Endodermal cell (in vitro differentiated cells): ENCODE measurements at places on chromosomes 6 and 20.

- peak; percentile 79 for DNase-seq
- H3K36me3 ChIP-seq: peaks cover 6% of the 10 kb centered on the region
- H3K4me1 ChIP-seq: no peaks in the 10 kb centered on the region
- no peak overlapping the region for H3K27ac ChIP-seq
- no peaks in the 10 kb centered on the region for H3K27me3 ChIP-seq
Observed at GRCh38 chr6:136226027-136226673, 24.0 kb downstream of the MTFR2 start.

GRCh38 chr6:121491576-121491975 is 56.1 kb downstream of the GJA1 start:
- H3K27me3 ChIP-seq: no peaks in the 10 kb centered on the region
- no peak for DNase-seq
- H3K4me3 ChIP-seq: peak overlapping the region; percentile 32
- H3K27ac ChIP-seq: peak overlapping the region; percentile 57
- H3K36me3 ChIP-seq: no peaks in the 10 kb centered on the region

GRCh38 chr6:32416036-32416435 is 9.1 kb upstream of the BTNL2 start:
- H3K4me3 ChIP-seq: no peak overlapping the region
- peaks cover 27% of the 10 kb centered on the region for H3K27me3 ChIP-seq
- H3K27ac ChIP-seq: no peak overlapping the region
- H3K4me1 ChIP-seq: no peaks in the 10 kb centered on the region

- no peaks in the 10 kb centered on the region for H3K4me1 ChIP-seq
- DNase-seq: no peak
- no peaks in the 10 kb centered on the region for H3K27me3 ChIP-seq
- no peak overlapping the region for H3K4me3 ChIP-seq
- H3K36me3 ChIP-seq: no peaks in the 10 kb centered on the region
- no peak overlapping the region for H3K27ac ChIP-seq
Observed at GRCh38 chr6:12648171-12648570, 68.4 kb upstream of the PHACTR1 start.

- no peak overlapping the region for H3K27ac ChIP-seq
- no peak for DNase-seq
- peaks cover 16% of the 10 kb centered on the region for H3K27me3 ChIP-seq
- peaks cover 7% of the 10 kb centered on the region for H3K4me1 ChIP-seq
- peaks cover 21% of the 10 kb centered on the region for H3K36me3 ChIP-seq
Observed at GRCh38 chr20:57392512-57393271, 1.5 kb downstream of the RBM38 start.

GRCh38 chr6:168417191-168417590 is 23.8 kb upstream of the SMOC2 start:
- peak; percentile 78 for DNase-seq
- no peaks in the 10 kb centered on the region for H3K4me1 ChIP-seq
- no peaks in the 10 kb centered on the region for H3K27me3 ChIP-seq
- H3K4me3 ChIP-seq: no peak overlapping the region

GRCh38 chr6:73514746-73515110 is 6.1 kb downstream of the EEF1A1 start:
- H3K27me3 ChIP-seq: no peaks in the 10 kb centered on the region
- H3K4me3 ChIP-seq: no peak overlapping the region
- no peaks in the 10 kb centered on the region for H3K4me1 ChIP-seq

DNA sequence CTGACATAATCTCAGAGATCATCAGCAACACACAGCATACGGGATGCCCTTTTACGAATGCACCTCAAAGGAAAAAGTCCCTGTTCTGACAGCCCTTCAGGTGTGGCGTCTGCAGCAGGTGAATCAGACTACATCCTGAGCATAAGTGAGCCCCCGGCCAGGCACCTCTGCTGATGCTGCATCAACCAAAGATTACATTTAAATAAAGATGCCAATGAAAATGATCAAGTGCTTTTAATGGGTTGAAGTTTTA is 58.7 kb downstream of the INSM1 start:
- H3K36me3 ChIP-seq: no peaks in the 10 kb centered on the region
- H3K27ac ChIP-seq: no peak overlapping the region
- no peak overlapping the region for H3K4me3 ChIP-seq

DNA sequence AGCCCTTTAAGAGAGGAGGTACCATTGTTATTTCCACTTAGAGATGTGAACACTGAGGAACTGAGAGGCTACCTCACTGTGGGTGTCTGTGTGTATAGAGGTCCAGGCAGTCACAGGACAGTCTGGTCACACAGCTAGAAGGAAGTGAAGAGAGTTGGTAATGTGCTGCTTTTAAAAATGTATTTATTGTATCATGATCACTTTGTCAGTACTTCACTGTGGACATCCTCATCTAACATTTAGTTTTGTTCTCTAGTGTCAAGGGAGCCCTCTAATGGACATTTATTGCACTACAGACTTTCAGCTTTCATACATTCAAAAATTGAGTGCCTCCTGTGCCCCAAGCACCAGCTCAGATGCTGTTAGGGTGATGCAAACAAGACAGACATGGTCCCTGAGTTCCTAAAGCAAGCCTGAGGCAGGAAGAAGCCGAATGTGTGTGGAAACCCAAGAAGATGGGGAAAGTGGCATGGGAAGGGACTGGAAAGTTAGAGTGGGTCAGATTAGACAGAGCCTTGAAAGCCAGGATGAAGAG is 123.0 kb downstream of the SLC16A10 start:
- H3K4me3 ChIP-seq: no peak overlapping the region
- H3K36me3 ChIP-seq: no peaks in the 10 kb centered on the region
- no peak overlapping the region for H3K27ac ChIP-seq
- no peaks in the 10 kb centered on the region for H3K27me3 ChIP-seq
- peak; percentile 53 for DNase-seq
- H3K4me1 ChIP-seq: peaks cover under 1% of the 10 kb centered on the region

- DNase-seq: no peak
- H3K36me3 ChIP-seq: no peaks in the 10 kb centered on the region
- no peaks in the 10 kb centered on the region for H3K4me1 ChIP-seq
Observed at GRCh38 chr6:120451508-120451907, 882.8 kb downstream of the TBC1D32 start.

GRCh38 chr6:154529957-154530356 is 19.5 kb upstream of the CNKSR3 start:
- H3K4me1 ChIP-seq: no peaks in the 10 kb centered on the region
- H3K36me3 ChIP-seq: no peaks in the 10 kb centered on the region
- no peak for DNase-seq
- no peak overlapping the region for H3K27ac ChIP-seq
- no peak overlapping the region for H3K4me3 ChIP-seq

DNA sequence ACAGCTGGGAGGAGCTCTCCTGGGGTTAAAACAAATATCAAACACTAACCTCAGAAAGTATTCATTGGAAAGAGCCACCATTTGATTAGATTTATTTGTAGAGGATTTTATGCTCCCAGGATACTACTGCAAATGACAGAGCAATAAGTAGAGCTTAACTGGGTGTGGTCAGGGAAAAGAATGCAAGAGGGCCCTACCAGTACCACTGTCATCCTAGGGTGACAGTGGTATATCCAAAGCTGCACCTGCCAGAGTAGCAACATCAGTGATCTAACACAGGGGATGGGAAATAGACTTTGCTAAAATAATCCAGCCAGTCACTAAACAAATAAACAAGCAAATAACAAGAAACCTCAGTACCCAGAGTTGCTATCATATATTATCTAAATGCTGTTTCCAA is 29.7 kb downstream of the ERGIC3 start:
- no peaks in the 10 kb centered on the region for H3K4me1 ChIP-seq
- no peak overlapping the region for H3K27ac ChIP-seq
- H3K4me3 ChIP-seq: no peak overlapping the region

DNA sequence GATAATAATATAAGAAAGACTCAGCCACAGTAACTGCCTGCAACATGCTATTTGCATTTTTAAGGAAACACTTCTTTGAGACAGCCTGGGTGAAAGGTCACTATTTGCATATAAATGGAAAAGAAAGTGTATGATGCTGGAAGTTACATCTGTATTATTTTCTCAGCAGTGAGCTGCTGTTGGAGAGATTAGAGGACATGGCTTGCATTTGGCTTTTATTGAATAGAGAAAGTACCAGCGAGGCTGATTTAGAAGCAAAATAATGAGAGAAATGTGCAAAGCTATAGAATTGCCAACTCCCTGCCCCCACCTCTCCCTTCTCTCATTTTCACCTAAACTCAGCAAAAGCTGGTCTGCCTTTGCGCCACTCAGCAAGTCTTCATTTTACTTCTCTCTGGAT is 12.7 kb downstream of the MYT1 start:
- peaks cover 17% of the 10 kb centered on the region for H3K27me3 ChIP-seq
- H3K36me3 ChIP-seq: no peaks in the 10 kb centered on the region
- DNase-seq: no peak
- H3K27ac ChIP-seq: no peak overlapping the region
- H3K4me3 ChIP-seq: no peak overlapping the region

GRCh38 chr6:156348424-156348823 is 428.8 kb upstream of the ARID1B start:
- no peak overlapping the region for H3K4me3 ChIP-seq
- no peak for DNase-seq
- no peaks in the 10 kb centered on the region for H3K4me1 ChIP-seq
- no peaks in the 10 kb centered on the region for H3K27me3 ChIP-seq
- no peaks in the 10 kb centered on the region for H3K36me3 ChIP-seq

GRCh38 chr6:88734544-88734943 is 228.9 kb downstream of the RNGTT start:
- peaks cover 7% of the 10 kb centered on the region for H3K36me3 ChIP-seq
- H3K27ac ChIP-seq: no peak overlapping the region
- H3K27me3 ChIP-seq: no peaks in the 10 kb centered on the region
- H3K4me1 ChIP-seq: peaks cover 6% of the 10 kb centered on the region
- H3K4me3 ChIP-seq: no peak overlapping the region

GRCh38 chr20:56572172-56572571 is 39.1 kb downstream of the FAM209B start:
- H3K27ac ChIP-seq: no peak overlapping the region
- DNase-seq: no peak
- peaks cover 3% of the 10 kb centered on the region for H3K4me1 ChIP-seq
- no peaks in the 10 kb centered on the region for H3K27me3 ChIP-seq
- H3K4me3 ChIP-seq: no peak overlapping the region

DNA sequence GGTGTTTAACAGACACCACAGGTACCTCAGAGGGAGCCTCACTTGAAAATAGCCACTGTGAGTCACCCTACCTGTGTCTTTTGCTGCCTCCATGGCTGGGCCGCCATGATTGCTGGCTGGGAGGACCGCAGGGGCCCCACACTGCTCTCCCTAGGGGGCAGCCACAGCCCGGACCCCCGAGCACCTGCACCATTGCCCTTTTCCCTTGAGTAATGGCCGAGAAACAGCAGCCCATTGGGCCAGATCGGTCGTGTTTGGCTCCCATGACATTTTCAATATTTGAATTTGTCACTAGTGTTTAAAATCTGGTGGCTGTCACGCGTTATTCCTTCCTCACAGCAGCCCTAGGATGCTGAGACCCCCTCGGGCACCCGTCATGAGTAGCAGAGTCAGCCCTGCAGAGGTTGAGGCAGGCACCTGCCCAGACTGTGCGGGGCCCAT is 6.7 kb downstream of the ZBP1 start:
- H3K27ac ChIP-seq: no peak overlapping the region
- no peaks in the 10 kb centered on the region for H3K4me1 ChIP-seq
- H3K4me3 ChIP-seq: no peak overlapping the region
- no peaks in the 10 kb centered on the region for H3K27me3 ChIP-seq

DNA sequence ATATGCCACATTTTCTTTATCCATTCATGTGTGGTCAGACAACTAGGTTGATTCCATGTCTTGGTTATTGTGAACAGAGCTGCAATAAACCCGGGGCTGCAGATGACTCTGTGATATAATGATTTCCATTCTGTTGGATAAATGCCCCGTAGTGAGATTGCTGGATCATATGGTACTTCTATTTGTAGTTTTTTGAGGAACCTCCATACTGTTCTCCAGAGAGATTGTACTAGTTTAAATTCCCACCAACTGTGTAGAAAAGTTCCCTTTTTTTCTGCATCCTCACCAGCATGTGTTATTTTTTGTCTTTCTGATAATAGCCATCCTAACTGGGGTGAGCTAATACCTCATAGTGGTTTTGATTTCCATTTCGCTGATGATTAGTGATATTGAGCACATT is 62.2 kb upstream of the MAP3K4 start:
- H3K27ac ChIP-seq: no peak overlapping the region
- H3K36me3 ChIP-seq: peaks cover 66% of the 10 kb centered on the region
- H3K4me3 ChIP-seq: no peak overlapping the region
- no peak for DNase-seq
- no peaks in the 10 kb centered on the region for H3K4me1 ChIP-seq

- H3K27ac ChIP-seq: no peak overlapping the region
- H3K4me3 ChIP-seq: no peak overlapping the region
- H3K4me1 ChIP-seq: no peaks in the 10 kb centered on the region
- H3K36me3 ChIP-seq: no peaks in the 10 kb centered on the region
- no peak for DNase-seq
- no peaks in the 10 kb centered on the region for H3K27me3 ChIP-seq
Observed at GRCh38 chr6:132669690-132670291, 10.8 kb upstream of the TAAR1 start.

GRCh38 chr6:81854474-81854873 is 102.0 kb upstream of the TENT5A start:
- H3K36me3 ChIP-seq: no peaks in the 10 kb centered on the region
- H3K27ac ChIP-seq: no peak overlapping the region
- no peak for DNase-seq
- no peaks in the 10 kb centered on the region for H3K4me1 ChIP-seq
- no peaks in the 10 kb centered on the region for H3K27me3 ChIP-seq

DNA sequence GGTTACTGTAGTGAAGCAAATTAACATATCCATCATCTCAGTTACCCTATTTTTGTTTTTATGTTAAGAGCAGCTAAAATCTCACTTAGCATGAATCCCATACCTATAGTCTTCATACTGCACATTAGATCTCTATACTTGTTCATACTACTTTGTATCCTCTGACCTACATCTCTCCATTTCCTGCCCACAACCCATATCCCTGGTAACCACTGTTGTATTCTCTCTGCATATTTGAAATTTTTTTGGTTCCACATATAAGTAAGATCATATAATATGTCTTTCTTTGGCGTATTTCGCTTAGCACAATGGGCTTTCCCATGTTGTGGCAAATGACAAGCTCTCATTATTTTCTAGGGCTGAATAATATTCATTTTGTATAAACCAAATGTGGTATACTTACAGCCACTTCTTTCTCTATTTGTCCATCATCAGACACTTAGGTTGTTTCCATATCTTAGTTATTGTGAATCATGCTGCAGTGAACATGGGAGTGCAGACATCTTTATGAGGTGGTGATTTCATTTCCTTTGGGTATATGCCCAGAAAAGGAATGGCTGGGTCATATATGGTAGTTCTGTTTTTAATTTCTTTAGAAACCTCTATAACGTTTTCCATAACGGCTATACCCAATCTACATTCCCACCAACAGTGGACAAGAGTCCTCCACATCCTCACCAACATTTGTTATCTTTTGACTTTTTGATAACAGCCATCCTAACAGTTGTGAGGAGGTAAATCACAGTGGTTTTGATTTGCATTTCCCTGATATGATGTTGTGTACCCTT is 39.8 kb downstream of the BACH2 start:
- H3K27ac ChIP-seq: no peak overlapping the region
- no peak overlapping the region for H3K4me3 ChIP-seq
- no peak for DNase-seq
- H3K4me1 ChIP-seq: no peaks in the 10 kb centered on the region
- no peaks in the 10 kb centered on the region for H3K27me3 ChIP-seq

GRCh38 chr6:42448927-42449659 is 2.6 kb downstream of the TRERF1 start:
- peaks cover 8% of the 10 kb centered on the region for H3K27me3 ChIP-seq
- H3K27ac ChIP-seq: no peak overlapping the region
- no peak overlapping the region for H3K4me3 ChIP-seq
- H3K4me1 ChIP-seq: peaks cover 7% of the 10 kb centered on the region
- H3K36me3 ChIP-seq: no peaks in the 10 kb centered on the region

GRCh38 chr20:39632757-39633156 is 670.6 kb downstream of the DHX35 start:
- DNase-seq: no peak
- H3K27me3 ChIP-seq: no peaks in the 10 kb centered on the region
- H3K4me3 ChIP-seq: no peak overlapping the region
- H3K36me3 ChIP-seq: no peaks in the 10 kb centered on the region
- H3K27ac ChIP-seq: no peak overlapping the region
- no peaks in the 10 kb centered on the region for H3K4me1 ChIP-seq
